G401 (cell line): ENCODE measurements at places on chromosomes 7 and 10. TPM values are rescaled to one million over a fixed set of nuclear protein-coding genes. Genes with fewer than 3 reads are reported as not detected.

DNA sequence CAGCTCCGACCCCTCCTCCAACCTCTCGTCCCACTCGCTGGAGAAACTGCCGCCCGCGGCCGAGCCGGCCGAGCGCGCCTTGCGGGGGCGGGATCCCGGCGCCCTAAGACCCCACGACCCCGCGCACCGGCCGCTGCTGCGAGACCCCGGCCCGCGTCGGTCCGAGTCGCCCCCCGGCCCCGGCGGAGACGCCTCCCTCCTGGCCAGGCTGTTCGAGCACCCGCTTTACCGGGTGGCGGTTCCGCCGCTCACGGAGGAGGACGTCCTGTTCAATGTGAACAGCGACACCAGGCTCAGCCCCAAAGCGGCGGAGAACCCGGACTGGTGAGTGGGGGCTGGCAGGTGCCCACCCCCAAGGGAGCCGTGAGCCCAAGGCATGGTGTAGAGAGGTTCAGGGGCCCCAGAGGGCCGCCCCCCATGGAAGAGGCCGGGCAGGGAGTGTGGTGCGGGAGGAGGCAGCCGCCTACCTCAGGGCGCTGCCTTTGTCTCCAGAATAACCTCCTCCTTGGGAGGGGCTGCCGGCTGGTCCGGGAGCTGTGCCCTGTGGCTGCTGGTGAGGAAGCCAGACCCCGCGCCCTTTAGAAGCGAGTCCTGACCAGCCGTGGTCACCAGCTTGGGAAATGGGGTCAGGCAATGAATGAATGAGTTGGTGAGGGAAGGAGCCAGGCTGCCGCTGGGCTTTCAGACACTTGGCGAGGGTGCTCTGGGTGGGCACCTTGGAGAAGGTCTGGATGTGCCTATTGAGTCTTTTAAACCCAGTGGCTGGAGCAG lies 1.3 kb downstream of the FAM20C start:
- peak; percentile 32 for DNase-seq

DNA sequence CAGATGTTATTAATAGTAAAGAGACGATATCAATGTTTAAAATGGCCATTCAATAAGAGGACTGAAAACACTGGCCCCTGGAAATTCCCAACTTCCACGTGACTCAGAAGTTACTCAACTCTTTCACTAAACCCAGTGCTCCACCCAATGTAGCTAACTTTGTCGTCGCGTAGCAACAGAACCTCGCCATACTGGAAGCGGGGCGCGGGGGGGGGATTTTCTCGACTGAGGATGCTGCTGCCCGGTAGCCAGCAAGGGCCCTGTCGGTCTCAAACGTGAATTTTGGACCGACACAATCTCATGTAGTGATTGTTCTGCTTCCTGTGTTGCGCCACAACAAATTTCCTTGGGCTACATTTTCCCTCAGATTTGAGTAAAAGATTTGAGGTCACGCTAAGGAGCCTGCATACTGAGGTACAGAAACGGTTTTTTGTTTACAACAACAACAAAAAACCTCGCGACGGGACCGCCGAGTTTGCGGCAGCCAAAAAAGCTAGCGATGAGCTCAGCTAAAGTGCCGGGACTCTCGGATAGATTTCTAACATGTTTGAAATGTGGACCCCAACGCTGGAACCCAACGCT lies 977 bp upstream of the SFR1 start:
- DNase-seq = peak; percentile 81

- no peak for DNase-seq
Observed at GRCh38 chr7:147639037-147639436, 951.5 kb upstream of the C7orf33 start.

GRCh38 chr10:96491303-96491702 lies 22.4 kb downstream of the TLL2 start:
- DNase-seq = no peak

GRCh38 chr7:151756076-151756731 lies 120.7 kb downstream of the PRKAG2 start:
- no peak for DNase-seq

- DNase-seq = no peak
Observed at GRCh38 chr7:13911909-13912308, 77.6 kb downstream of the ETV1 start.

The ACADSB gene
- total RNA-seq = 6.5 and 10.9 TPM in 2 replicates

The PRKG1 gene
- total RNA-seq = 68.3 and 136 TPM in 2 replicates

The HMX3 gene
- total RNA-seq = not detected in 2 replicates

The MBL2 gene
- total RNA-seq = 0.17 and 0.43 TPM in 2 replicates

The RFC2 gene
- total RNA-seq = 40.6 and 47.9 TPM in 2 replicates

The EGFR gene
- total RNA-seq = 0.12 and 0.68 TPM in 2 replicates

The KCP gene
- total RNA-seq = 2.8 and 4.7 TPM in 2 replicates
